Activated CD8-positive, alpha-beta T cell treated with anti-CD3 and anti-CD28 coated beads for 36 hours (primary cell): ENCODE measurements at places on chromosomes 3 and 15.

DNA sequence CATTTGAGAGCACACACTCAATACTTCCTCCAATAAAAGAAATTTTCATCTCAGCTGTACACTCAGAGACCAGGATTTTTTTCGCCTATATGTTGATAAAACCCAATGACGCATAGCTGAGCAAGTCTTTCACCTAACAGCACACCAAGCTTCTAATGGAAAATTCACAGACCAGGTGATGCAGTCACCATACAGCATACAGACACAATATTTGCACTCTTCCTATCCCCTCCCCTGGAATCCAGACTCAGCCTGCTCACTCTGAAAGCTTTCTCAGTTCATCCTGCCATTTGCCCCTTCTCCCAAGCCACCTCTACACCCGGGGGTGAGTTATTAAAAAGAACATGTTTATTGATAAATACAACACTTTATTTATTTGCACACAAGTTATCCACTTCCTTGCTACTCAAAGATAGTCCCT lies 1.7 kb downstream of the TBC1D5 start:
- no peak for DNase-seq

- DNase-seq: no peak
Measured at GRCh38 chr15:91135201-91136130, 35.4 kb downstream of the SV2B start.

DNA sequence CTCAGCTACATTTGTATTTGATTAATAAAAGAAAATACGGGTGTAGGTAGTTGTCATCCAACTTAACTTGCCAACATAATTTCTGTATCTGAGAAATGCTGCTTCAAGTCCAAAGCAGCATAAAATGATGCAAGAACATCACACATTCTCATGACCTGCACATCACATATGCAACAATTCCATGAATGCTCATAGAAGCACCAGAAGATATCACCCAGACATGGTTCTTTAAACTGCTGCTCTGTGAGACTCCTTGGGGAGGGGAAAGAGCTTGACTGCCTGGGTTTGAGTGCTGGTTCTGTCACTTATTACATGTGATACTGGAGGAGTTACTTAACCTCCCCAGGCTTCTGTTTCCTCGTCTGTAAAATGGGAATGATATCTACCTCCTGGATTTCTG lies 39.4 kb downstream of the CHST14 start:
- DNase-seq: no peak

GRCh38 chr15:90859234-90860131 lies 8.9 kb upstream of the FURIN start:
- DNase-seq: peak; percentile 1

- DNase-seq: peak; percentile 26
Measured at GRCh38 chr3:177640319-177640965, 443.2 kb upstream of the TBL1XR1 start.

- no peak for DNase-seq
Measured at GRCh38 chr15:80459380-80459779, 55.2 kb downstream of the ARNT2 start.

- DNase-seq: no peak
Measured at GRCh38 chr15:78509726-78510312, 2.4 kb downstream of the HYKK start.

DNA sequence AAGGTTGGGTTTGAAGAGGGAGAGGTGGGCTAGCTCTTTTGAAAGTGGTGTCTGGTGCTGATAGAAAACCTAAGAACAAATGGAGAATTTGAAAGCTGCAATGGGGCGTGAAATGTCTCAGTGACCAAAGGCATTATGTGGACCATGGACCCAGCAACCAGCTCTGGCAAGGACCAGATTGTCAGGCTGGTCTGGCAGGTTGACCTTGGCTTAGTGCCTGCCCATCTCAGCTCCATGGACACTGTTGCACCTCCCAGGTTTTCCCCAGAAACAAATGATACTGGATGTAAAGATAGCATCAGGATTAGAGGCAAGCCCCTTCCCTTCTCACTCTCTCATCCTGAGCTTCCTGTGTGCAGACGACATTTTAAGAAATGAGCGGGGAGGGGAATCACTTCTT lies 302.9 kb upstream of the LRRFIP2 start:
- DNase-seq: no peak

DNA sequence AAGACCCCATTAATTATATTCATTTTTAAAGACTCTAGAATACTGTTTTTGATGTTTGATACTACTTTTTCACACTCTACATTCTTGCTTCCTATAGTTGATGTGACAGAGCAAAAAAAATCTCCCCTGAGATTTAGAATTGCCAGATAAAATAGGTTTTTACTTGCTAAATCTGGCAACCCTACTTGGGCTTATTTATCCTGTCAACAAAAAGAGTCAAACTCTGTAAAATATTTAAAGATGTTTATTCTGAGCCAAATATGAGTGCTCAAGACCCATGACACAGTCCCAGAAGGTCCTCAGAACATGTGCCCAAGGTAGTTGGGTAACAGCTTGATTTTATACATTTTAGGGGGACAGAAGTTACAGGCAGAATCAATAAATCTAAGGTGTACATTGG lies 72.3 kb downstream of the DAPK2 start:
- no peak for DNase-seq

DNA sequence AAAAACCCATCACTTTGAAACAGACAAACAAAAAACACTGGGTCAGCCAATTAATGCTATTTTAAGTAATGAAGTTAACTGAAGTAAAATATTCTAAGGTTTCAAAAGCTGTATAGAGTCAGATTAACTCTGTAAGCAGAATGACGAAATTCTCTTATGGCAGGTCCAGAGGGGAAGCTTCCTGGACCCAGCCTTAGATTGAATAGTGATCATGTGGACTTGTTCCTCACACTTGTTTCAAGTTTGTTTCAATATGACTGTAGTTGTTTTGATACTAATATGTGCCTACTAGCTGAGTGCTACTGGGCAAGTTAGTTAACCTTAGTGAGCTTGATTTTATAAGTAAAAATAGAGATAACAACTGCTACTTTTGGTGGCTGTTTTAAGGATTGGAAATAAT lies 32.6 kb downstream of the PLS1 start:
- no peak for DNase-seq

DNA sequence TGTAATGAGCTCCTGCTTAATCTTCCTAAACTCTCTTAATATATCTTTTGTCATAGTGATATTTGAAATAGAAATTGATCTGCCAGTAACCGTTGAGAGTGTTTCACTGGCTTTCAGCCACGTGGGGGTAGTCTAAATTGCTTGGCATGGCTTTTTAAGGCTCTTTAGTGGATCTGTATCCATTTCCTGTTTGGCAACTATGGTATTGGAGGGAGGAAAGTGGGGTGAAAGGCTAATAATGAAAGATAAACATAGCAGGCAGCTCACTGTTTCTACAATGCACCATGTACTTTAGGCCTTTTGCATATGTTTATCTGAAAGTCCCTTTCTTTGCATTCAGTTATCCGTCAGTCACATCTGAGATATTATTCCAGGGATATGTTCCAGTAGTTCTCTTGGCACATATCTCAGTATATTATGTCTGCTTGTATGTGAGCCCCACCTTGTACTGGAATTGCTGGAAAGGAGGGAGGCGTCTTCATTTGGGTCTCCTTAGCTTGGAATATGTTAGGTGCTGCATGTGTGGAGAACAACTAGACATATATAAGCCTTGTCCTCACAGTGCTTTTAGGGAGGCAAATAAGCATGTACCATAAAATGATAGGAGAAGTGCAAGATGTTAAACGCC lies 10.8 kb downstream of the TOPAZ1 start:
- no peak for DNase-seq

GRCh38 chr3:171138027-171138426 lies 111.5 kb upstream of the SLC2A2 start:
- DNase-seq: no peak

DNA sequence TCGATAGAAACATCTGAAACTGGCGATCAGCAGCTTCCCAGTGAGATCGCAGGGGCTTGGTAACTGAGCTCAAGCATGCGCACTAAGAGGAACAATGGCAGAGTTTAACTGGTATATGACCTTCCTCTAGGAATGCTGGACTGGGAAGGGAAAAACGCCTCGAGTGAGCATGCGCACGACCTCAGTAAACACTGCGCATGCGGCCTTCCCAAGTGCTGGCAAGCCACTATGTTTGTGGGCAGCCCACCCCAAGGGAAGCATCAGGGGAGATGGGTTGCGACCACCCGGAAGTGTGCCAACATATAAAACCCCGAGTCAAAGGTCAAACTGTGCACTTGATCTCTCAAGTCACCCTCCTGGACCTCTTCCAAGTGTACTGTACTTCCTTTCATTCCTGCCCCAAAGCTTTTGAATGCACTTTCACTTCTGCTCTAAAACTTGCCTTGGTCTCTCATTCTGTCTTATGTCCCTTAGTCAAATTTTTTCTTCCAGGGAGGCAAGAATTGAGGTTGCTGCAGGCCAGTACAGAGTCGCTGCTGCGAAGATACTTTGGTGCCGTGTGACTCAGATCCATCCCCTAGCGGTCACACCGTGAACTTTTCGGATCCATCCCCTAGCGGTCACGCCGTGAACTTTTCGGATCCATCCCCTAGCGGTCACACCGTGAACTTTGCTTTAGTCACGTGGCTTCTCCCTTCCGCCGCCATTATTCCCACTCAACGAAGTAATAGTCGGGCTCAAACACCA lies 243.3 kb downstream of the FAM43A start:
- no peak for DNase-seq

- DNase-seq: peak; percentile 14
Measured at GRCh38 chr15:92629975-92630626, 25.5 kb downstream of the FAM174B start.

DNA sequence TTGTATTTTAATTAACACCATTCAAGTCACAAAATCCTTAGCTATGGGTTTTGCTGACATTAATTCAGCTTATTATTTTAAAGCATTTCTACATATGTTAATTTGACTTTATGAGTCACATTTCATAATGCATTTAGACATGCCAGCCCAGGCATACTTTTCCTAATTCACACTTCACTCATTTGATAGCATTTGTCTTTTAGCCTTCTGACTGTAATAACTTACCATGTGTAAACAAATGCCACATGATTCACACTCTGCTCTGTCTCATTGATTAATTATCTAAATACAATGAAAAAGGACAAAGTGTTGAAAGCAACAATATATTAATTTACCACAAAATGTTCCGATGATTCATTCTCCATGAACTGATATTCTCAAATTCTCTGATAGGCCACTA lies 927.8 kb upstream of the EPHA6 start:
- no peak for DNase-seq

- no peak for DNase-seq
Measured at GRCh38 chr15:33068511-33068990, 126.0 kb downstream of the FMN1 start.
